Stimulated activated CD8-positive, alpha-beta memory T cell treated with anti-CD3 and anti-CD28 coated beads, Interleukin-4, amount 100 ng/mL, for 48 hours (primary cell): ENCODE measurements at places on chromosomes 4 and X.

- DNase-seq, result peak; percentile 59
Measured at GRCh38 chrX:103687696-103688201, 1.2 kb upstream of the MORF4L2 start.

GRCh38 chrX:64196606-64197005 is 8.9 kb downstream of the AMER1 start:
- no peak for DNase-seq

DNA sequence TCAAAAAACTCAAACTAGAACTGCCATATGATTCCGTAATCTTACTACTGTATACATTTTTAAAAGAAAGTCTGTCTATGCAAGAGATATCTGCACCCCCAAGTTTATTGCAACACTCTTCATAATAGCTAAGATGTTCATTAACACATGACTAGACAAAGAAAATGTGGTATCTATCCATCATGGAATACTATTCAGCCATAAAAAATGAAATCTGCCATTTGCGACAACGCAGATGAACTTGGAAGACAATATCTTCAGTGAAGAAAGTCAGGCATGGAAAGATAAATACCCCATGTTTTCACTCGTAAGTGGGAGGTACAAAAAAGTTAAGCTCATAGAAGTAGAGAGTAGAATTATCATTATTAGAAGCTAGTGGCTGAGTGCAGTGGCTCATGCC is 87.3 kb upstream of the DHRSX start:
- DNase-seq, result no peak

- DNase-seq, result no peak
Measured at GRCh38 chr4:124343661-124344171, 368.8 kb downstream of the ANKRD50 start.

GRCh38 chrX:101759000-101759399 is 99.3 kb upstream of the ARMCX2 start:
- DNase-seq, result peak; percentile 27

GRCh38 chr4:21710179-21710835 is 238.3 kb downstream of the KCNIP4 start:
- no peak for DNase-seq

GRCh38 chr4:39936565-39937418 is 40.9 kb downstream of the PDS5A start:
- DNase-seq, result no peak

- no peak for DNase-seq
Measured at GRCh38 chr4:141609243-141609642, 27.1 kb upstream of the IL15 start.

GRCh38 chrX:10631416-10632145 is 11.2 kb upstream of the MID1 start:
- no peak for DNase-seq

DNA sequence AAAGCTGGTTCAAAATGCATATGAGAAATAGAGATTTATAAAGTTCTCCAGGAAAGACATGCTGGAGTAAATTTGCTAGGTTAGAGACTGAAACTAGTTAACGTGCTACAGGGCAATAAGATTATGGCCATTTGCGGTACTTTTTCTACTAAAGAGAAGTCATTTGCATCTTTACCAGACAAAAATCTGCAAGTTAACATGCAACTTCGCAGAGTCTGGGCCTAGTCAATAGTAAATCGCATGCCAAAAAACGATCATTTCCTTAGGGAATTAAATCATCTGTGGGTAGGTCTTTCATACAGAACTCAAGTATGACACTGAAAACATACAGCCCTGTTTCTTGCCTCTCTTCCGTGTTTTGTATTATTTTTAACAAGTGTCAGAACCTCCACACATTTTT is 32.8 kb upstream of the REST start:
- no peak for DNase-seq

- DNase-seq, result no peak
Measured at GRCh38 chr4:21380861-21381260, 567.7 kb downstream of the KCNIP4 start.

- no peak for DNase-seq
Measured at GRCh38 chr4:48032721-48033120, 16.1 kb downstream of the NIPAL1 start.

GRCh38 chr4:53598901-53599300 is 7.6 kb upstream of the LNX1 start:
- no peak for DNase-seq

DNA sequence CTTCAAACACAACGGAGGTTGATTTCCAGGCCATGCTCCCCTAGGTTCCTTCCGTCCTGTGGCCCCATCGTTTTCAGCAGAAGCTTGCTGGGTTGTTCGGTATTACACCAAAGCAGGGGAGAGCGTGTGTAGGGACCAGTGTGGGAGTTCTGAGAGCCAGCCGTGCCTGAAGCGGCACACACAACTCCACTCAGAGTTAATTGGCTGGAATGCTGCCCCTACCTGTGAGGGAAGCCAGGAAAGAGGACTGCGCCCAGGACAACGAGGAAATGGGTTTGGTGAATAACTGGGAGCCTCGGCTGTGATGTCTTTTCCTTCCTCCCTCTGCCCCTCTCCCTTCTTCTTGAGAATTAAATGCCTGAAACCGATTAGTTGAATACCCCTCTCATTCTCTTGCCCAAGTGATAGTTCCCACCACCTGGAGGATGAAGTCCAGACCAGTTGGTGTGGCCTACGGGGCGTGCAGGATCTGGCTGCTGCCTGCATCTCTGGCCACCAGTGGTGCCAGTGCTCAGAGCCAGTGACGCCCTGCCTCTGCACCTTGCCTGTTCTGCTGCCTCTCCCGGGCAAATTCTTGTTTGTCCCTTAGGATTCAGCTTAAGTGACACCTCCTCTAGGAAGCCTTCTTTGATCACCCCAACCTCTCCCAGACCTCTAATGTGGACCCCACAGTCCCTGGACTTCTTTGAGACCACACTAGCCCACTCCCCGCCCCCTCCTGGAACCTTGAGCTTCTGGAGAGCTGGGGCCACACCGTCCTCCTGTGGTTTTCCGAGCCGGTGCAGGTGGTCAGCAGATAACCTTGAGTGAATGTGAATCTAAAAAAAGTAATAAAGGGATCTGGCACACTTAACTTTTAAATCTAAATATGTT is 33.6 kb downstream of the TBC1D14 start:
- DNase-seq, result no peak

DNA sequence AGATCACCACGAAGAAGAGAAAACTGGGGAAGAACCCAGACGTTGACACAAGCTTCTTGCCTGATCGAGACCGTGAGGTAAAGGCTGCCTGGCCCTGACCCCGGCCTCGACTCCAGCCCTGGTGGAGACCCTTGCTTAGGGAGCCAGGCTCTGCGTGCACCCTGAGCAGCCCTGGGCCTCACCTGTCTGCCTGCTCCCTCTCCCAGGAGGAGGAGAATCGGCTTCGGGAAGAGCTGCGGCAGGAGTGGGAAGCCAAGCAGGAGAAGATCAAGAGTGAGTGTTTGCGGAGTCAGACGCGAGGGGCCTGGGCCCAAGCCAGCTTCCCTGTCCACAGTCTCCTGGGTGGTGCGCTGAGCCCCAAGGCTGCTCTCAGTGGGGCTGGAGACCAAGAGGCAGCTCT is 4.5 kb downstream of the FAM50A start:
- no peak for DNase-seq

- DNase-seq, result no peak
Measured at GRCh38 chr4:94453391-94453963, 1.7 kb downstream of the PDLIM5 start.

DNA sequence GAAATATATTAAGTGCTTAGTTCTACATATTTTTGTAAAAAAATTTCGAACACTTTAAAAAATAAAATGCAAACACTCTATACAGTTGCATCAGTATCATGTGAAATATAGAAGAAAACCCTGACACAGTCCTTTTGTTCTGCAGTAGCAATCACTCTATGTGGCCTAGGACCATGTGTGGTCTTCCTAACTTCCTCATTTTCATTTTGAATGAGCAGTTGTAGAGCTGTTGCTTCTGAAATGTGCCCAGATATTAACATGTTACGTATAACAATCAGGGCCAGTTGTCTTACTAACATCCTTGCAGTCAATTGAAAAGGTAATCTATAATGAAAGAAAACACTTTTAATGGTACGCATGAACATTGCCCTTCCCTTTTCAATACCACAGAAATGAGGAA is 107.9 kb downstream of the ZNF827 start:
- DNase-seq, result no peak

DNA sequence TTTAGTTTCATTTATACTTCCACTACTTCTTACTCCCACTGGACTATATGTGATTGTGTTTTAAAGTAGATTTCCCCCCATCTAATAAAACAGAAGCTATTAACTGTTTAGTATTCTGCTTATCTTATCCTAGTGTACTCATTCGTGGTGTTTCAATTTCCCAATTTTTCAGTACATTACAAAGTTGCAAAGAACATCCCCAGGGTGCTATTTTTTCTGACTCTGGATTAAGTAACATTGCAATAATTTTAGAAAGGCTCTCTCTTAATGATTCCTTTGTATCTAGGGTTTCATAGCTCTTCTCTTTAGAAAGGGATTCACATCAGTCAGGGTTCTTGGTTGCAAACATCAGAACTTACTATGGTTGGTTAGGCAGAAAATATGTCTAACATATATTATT is 317.9 kb upstream of the DIPK2B start:
- no peak for DNase-seq

GRCh38 chr4:86497131-86497530 is 97.0 kb upstream of the PTPN13 start:
- DNase-seq, result no peak

DNA sequence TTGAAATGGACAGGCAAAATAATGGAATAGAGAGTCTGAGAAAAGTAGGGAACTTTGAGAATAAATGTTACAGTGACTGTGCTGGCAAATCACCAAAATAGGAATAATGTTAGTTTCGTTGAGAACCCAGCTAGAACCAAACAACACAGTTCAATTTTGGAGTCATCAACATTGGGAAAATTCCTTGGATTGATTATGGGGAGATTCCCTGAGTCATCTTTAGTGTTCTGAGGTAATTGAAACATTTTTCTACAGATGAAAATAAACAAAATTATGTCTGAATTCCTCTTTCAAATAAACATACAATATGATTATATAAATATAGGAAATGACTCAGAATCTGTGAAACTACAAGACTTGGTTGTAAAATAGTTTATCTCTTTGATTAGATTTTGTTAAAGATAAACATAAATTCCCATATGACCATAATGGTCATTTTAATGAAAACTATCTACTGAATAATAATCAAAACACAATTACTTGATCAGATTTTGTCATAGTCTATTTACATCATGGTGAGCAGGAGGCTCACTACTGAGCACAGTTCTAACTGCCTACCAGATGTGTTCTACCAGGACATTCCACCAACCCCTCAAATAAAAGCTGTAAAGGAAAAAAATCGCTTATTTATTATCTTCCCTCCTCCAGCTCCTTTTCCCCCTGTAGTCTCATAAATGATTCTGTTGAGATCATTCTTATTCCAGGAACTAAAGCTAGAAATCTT is 51.4 kb upstream of the GABRA2 start:
- DNase-seq, result no peak

DNA sequence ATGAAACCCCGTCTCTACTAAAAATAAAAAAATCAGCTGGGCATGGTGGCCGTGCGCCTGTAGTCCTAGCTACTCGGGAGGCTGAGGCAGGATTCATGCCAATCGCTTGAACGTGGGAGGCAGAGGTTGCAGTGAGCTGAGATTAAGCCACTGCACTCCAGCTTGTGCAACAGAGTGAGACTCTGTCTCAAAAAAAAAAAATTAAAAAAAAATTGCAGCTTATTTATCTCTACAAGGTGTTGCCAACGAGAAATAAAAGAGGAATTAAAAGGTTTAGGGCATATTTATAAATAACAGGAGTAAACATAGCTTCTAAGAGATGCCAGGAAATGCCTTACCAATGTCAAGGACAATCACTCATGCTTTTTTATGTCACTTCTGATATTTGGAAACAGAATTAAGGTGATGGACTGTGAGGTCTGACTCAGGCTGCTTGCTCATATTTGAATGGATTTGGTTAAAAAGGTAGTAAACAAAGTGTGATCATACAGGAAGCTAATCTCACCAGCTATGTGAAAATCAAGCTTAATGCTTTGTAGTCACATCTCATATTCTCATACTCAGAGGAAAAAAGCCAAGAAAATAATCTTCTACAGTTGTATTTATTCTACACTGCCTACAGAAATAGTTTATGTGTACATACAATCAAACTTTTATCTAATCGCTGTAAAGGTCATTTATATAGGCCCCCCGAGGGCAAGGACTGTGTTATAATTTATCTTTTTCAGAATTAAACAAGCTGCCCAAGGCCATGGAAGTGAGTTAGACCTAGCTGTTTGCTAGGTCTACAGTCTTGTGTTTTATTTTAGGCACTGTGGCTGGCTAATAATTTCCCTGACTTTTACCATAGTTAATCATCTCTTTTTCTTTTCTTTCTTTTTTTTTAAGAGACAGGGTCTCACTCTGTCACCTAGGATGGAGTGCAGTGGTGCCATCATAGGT is 61.1 kb upstream of the RBMX start:
- no peak for DNase-seq

DNA sequence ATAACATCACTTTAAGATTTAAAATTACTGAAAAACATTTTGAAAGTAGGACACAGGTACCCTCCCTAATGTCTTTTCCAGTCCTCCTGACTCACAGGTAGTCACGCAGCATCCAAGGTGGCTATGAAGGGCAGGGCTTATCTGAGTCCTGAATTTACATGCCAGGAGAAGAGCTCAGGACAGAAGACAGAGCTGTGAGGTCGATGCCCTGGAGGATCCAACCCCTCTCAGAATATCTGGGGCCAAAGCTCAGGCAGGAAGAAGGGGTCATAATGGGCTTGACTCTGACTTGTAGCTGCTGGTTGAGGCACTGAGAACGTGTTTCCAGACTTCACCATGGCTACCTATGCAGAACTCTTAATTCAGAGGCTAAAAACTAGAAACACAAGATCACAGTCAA is 177.5 kb downstream of the AASDH start:
- no peak for DNase-seq

- no peak for DNase-seq
Measured at GRCh38 chr4:148335133-148335532, 107.1 kb downstream of the NR3C2 start.

- no peak for DNase-seq
Measured at GRCh38 chr4:33188733-33189132, 2468.6 kb downstream of the PCDH7 start.

DNA sequence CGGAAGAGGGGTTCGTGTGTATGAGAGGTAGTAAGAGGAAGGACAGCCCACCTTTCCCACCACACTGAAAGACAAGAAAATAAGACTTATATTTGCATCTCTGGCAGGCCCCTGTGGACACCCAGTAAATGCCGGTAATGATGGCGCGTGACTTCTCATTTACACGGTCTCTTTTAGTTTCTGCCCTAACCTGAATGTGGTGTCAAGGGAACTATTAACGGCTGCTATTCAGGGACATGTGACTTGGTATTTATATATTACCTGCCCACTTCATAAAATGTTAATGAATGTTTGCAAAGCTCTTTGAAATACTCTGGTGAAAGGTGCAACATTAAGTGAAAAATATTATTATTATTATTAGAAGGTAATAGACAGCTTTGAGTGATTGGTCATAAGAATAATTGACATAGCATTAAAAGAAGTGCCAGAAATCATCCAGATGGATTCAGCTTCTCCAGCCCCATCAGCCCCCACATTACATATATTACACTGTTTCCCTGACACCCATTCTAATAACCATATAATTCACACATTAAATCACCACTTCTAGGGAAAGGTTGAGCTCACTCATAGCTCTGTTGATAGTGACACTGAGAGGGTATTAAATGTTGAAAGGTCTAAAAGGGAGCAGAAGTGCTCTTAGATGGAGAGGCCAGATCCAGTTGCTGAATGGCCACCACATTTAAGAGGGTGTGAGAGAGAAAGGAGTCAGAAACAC is 83.0 kb upstream of the BEND4 start:
- DNase-seq, result no peak
